ENCODE measurements at places on chromosomes 3 and 15.

- DNase-seq, result peak; percentile 57
Measured at GRCh38 chr3:122680475-122681283, at the start of gene PARP14. Gene PARP14, plus strand, starts transcription at chr3:122680839. Its CDS starts 45 bp downstream, at chr3:122680884.

DNA sequence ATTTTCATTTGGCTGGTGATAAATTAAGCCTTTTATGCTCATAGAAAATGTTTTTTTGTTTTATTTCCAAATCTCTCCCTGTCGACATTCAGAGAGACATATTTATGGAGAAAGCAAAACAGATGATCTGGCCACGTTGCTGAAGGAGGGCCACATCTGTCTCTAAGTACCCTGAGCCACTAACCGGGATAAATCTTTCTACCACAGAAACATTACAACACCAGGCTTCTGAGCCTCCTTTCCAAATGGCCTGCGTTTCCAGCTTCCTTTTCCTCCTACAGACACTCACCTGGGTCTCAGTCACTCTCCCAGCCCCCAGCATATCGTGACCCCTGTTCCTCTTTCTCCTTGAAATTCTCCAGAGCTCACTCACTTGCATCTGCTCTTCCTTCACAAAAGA, 161.0 kb downstream of the ARRDC4 start:
- no peak for DNase-seq

DNA sequence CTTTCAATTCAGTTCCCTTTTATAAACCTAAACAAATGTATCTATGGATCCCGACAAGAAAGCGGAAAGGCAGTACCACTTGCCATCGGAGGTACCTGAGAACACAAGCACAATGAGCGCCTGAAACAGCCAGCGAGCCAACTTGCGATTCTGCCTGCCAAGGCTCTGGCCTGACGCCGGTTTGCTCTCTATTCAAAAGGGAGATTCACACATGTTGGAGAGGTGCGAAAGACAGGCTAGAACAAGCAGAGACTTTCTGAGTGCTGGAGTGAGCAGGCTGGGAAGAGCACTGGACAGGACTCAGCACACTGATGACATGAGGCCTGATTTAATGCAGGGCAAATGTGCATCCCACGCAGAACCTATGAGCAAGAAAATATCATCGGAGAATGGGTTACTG, 17.7 kb upstream of the PRR23E start:
- DNase-seq, result no peak

GRCh38 chr15:67025719-67026609, 39.4 kb upstream of the SMAD3 start:
- DNase-seq, result no peak

DNA sequence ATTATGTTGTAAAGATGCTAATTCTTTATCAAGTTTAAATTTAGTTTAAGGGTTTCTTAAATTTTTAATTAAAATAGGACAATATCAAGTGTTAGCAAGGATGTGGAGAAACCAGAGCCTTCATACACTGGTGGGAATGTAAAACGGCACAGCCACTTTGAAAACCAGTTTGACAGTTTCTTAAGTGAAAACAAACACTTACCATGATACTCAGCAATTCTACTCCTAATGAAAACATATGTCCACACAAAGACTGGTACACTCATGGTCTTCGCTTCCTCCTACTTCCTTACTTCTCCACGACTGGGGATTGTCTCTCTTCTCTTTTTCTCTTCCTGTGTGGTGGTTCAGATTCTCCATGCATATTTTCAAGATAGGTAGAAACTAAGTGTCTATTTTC, 9.2 kb downstream of the SKIC8 start:
- DNase-seq, result no peak

DNA sequence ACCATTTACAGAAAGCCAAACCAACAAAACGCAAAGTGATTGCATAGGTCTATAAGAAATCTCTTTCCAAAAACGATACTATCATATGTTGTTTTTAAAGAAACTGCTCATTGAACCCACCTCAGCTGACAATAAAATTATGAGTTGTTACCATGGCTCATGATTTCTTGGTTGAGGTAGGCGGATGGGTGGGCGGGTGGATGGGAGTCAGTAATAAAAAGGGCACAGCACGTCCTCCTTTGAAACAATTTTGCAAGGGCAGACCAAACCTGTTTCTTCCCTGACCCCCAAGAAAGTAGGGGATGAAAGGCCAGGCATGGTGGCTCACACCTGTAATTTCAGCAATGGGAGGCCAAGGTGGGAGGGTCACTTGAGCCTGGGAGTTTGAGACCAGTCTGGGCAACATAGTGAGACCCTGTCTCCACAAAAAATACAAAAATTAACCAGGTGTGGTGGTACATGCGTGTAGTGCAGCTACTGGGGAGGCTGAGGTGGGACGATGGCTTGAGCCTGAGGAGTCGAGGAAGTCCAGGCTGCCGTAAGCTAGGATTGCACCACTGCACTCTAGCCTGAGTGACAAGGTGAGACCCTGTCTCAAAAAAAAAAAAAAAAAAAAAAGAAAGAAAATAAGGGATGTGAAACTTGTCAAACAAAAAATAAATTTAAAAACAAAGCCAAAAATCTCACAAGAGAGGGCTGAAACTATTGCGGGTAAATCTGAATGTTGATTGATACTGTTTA, 2.1 kb downstream of the ABHD10 start:
- peak; percentile 59 for DNase-seq

DNA sequence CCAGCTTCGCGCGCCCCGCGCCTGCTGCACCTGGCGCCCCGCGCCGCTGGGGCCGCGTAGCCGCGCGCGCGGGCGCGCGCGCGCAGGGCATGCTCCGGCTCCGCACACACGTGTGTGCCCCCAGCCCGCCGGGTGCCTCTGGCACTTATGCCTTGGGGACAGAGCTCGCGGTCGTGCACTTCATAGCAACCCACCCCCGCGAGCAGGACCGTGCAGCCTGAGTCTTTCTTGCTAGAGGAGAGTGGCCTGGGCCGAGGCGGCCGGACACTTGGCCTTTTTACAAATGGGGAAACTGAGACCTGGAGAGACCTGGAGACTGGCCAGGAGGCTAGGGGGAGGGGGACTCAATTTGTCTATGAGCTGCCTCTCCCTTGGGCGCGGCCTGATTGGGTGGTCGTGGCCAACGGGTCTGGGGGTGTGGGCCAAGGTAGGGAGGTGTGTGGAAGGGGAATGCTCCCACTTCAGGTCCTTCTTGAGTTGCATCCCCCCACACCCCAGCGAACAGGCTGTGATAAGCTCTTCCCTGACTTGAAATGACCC, 562 bp downstream of the NBEAL2 start:
- DNase-seq, result no peak

DNA sequence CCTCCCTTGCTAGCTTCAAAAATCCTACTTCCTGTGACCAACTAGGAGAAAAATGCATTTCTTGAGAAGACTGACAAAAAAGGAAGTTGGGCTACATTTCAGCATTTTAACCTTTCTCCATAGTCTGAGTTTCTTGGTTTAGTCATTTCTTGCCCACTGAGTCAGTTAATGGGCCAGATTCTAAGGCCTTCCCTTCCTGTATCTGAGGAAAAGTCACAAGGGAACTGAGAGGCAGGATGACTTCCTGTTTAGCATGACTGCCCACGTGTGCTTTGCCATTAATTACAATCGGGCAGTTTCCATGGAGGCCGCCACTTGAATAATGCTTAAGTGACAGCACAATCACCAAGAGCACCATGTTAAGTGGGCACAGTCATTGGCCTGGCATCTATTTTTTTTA, 794.4 kb upstream of the LMCD1 start:
- no peak for DNase-seq

DNA sequence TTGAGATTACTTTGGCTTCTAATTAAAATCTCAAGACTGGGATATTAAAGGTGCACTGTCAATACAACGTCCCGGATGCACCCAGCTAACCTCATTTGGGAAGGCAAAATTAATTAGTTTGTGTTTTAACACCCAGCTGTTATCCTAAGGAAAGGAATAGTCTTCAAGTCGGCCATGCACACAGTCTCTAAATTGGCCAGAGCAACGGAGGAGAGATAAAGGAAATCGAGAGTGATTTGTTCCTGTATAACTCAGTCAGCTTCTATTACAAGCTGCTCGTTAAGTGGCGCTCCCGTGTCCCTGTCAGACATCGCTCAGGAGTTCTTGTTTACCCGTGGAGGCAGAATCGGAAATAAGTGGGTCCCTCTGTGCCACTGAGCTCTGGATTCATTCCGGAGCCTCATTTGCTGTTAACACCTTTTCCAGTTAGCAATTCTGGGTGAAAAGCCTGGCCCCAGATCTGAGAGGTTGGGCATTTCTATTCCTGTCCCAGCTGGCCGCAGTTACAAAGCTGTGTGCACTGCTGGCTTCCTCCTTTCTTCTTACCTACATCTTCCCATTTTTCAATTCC, 63.9 kb downstream of the ST8SIA2 start:
- DNase-seq, result no peak

GRCh38 chr3:150090006-150090405, 119.3 kb upstream of the PFN2 start:
- no peak for DNase-seq

DNA sequence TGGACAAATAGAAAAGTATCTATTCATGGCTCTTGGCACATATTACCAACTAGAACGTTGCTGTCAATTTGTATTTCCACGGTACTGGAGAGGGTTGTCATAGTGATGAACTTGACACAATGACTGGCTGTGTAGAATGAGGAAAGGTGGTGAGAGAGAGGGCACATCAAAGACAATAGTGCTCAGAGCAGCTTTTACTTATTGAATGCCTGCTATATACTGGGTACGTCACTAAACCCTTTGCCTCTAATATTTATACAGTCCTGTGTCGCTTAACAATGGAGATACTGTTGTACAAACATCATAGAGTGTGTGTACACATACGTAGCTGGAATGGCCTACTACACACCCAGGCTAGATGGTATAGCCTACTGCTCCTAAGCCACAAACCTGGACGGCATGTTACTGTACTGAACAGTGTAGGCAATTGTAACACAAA, 8.3 kb downstream of the TMPRSS7 start:
- no peak for DNase-seq

DNA sequence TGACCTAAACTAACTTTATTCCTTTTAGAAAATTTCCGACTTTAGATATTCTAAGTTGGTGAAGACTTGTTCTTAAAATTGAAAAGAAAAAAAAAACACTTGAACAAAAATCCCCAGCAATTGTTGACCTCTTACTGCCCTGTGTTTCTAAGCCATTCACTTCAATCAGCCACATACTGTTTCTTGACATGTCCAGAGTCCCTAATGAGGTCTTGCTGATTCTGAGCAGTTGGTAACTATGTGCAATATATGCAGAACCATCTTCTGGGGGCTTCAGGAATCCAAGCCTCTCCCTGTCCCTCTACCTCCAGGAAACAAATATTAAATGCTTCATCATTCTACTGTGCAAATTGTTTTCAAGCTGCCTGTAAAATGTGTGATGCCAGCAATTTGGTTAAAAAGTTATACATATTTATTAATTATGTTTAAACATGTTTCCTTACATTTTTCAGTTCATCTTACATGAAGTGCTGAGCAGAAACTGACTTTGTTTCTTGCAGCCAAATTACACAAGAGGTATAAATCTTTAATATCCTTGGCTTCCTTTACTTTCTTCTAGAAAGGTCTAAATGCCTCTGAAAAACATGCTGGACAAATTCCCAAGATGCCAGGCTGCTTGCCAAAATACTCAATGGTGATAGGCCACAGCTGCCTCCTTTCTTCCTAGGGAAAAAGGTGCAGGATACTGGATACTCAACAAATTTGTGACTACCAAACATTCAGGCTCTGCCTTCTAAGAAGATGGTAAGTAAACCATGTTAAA, 19.8 kb upstream of the GYG1 start:
- no peak for DNase-seq

GRCh38 chr3:14831916-14832450, 13.2 kb downstream of the FGD5 start:
- no peak for DNase-seq

- DNase-seq, result no peak
Measured at GRCh38 chr15:73237910-73238309, 130.8 kb downstream of the HCN4 start.

DNA sequence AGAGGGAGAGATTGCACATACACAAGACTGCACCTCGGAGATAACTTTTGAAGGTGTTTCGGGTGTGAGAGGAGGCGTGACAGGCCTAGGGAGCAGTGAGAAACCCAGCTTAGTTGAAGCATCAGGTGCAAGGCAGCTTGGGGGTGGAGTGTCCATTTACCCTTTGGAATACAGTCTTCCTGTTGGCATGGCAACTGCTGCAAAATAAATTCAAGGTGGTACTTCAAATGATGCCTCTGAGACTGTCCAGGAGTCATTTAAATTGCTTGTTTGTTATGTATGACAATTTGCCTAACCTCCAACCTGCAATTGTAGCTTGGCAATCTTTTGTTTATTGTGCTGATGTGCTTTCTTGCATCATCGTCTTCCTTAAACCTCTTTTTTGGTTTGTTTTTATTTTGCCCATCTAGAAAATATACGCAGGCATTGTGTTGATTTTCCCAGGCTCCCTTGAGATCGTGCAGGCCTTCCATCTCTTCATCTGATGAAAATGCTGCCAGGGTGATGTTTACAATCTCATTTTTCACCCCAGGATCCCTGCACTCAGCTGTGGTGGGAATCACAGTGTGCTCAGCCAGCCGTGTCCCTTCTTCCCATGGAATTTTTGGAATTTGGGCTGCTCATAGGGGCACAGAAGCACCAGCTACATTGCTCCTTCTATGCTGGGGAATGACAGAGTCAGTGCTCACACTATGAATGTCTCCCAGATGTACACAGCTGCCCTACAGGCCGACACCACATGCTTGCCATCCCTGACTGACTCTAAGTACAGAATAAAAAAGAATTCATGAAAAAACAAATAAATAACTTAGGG, 583.1 kb upstream of the CFAP20DC start:
- DNase-seq, result no peak

DNA sequence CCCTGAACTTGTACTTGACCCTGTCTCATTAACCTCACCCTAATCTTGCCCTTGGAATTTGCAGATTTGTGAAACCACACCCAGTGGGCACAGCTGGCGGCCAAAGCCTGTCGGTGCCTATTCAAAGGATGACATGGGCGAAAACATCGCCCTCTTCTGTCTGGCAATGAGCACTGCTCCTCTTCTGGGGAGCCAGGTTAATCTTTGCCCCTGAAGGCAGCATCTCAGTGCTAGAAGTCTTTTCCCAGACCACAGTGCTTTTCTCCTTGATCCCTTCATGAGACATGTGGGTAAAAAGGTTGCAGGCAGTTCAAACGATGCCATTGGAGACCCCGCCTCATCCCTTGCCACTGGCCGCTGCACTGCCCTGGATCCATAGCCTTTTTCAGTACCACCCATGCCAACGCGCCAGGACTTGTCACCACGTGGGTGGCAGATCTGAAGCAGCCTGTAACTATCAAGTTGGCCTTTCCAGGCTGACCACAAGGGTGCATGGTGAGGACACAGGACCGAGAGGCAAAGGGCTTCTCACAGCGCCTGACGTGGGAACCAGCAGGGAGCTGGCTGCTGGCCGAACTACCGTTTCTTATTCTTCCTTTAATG, 6.5 kb upstream of the DNASE1L3 start:
- DNase-seq, result peak; percentile 57

GRCh38 chr15:71758711-71759110, 51.6 kb upstream of the NR2E3 start:
- no peak for DNase-seq

- no peak for DNase-seq
Measured at GRCh38 chr3:76212679-76213078, 427.3 kb upstream of the ZNF717 start.

DNA sequence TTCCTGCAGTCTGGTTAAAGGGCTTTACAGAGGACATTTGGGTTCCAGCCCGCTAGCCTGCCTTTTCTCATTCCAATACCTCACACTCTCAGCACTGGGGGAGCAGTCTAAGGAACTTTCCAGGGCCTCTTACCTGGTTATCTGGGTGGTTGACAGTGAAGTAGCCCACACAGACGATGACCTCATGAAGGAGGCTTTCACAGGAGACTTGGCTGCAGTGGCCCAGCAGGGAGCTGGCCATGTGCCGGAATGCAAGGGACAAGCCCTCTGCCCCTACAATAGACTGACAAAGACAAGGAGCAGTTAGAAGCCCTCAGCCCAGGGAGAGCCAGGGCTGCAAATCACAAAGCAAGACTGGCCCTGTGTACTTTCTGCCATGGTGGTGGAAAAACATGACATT, 39.5 kb downstream of the ISL2 start:
- DNase-seq, result no peak
